NCI-H187 treated with DMSO at 0.1 percent for 48 hours (cell line): ENCODE measurements at places on chromosomes 2 and 18.

DNA sequence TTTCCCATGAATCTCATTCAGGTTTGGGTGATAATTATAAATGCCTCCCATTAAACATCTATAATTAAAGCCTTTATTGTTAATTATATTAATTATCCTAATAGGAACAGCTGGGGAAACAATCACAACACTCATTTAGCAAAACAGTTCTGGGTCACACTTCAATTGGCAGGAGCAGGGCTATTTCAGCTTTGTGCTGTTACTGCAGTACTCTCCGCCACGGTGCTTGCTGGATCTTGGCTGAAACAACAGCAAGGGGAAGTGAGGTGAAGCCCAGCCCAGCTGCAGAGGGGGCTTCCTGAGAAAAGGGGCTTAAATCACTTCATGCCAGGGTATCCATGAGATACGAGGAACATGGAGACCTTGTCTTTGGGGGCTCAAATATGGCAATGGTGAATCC, 79.5 kb upstream of the SOX11 start:
- no peak for DNase-seq

- no peak for DNase-seq
Observed at GRCh38 chr2:8767324-8767723, 70.1 kb downstream of the KIDINS220 start.

DNA sequence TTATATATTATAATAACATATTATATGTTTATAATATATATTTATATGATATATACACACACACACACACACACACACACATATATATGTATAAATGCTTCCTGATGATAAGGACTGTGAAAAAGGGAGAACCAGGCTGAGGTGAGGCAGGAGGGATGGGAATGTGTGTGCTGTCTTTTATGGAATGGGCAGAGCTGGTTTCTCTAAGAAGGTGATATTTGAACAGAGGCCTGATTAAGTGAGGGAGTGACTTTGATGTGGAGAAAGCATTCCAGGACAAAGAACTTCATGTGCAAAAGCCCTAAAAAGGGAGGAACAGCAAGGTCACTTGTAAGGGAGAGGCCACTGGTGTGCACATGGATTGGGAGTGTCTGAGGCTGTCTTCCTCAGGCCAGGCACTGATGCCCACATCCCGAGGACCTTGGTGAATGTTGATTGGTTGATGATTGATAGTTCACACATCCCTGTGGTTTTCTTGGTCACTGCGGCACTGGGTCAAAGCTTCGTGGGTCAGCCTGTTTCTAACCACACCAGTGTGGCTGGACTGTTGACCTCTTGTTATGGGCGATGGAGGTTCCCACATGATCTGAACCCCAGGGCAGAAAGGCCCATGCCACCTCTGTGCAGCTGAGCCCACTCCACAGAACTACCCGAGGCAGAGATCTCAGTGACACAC, 196.9 kb downstream of the MYCN start:
- no peak for DNase-seq

DNA sequence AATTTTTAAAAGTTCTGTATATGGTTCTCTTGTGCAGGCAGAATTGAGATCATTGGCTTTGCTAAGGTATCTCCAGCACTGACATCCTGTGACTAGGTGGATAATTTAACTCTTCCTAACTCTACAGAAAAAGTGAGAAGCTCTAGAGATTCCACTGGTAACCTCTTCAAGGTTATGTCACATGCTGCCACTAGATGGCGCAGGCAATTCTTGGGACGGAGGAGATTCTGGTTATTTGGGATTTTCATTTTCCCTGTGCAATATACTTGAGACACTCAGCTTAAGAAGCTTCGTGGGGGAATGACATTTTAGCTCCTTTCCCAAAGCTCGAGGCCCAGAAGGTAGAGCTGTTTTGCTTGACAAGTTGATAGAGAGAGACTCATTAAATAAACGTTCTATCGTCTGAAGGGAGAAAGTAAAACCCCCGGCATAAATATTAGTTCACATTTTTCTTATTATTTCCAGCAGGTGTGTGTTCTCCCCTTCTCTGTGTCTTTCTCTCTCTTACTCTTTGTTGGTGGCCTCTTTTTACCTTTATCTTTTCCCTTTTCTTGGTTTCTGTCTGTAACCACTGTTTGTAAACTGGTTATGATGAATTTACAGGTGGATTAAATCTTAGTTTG, 26.6 kb upstream of the LANCL1 start:
- no peak for DNase-seq

- DNase-seq = no peak
Observed at GRCh38 chr2:99545066-99545465, 55.2 kb upstream of the REV1 start.

DNA sequence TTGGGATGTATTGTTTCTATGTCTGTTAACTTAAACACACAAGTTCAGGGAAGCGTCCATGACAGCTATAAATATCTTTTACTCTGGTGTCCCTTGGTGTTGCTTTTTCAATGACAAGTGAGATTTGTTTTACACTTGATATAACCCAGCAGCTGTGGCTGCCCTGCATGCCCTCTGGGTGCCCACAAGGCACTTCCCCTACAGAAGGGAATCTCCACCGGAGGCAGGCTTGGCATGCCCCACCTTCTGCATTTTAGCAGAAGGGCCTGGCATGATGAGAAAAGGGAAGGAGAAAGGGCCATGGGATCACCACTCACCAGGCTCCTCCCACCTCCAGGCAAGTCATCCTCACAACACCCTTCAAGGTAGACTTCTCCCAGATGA, 68.7 kb downstream of the TMEM247 start:
- DNase-seq = no peak

- no peak for DNase-seq
Observed at GRCh38 chr2:227098162-227098515, 65.9 kb downstream of the COL4A4 start.

- DNase-seq = no peak
Observed at GRCh38 chr2:10658041-10658913, 31.5 kb downstream of the NOL10 start.

- no peak for DNase-seq
Observed at GRCh38 chr2:23533338-23533695, 148.3 kb downstream of the KLHL29 start.

- DNase-seq = no peak
Observed at GRCh38 chr2:70523996-70524965, 29.3 kb downstream of the TGFA start.

GRCh38 chr18:36075862-36076587, 8.7 kb upstream of the RPRD1A start:
- DNase-seq = peak; percentile 56

DNA sequence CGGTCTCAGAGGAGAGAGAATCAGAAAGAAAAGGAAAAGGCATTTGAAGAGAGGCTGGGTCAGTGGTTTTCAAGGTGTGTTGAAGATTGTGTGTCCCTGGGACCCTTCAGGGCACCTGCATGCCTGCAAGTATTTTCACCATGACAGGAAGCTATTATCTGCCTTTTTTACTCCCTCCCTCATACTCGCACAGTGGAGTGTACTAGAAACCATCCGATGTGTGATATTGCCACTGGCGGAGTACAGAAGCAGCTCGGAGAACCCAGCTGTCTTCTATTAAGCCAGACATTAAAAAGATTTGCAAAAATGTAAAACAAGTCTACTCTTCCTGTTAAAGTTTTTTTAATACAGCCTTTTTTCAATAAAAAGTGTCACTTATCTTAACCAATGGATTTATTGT, 33.7 kb upstream of the RFX8 start:
- DNase-seq = no peak

GRCh38 chr2:31274401-31275075, 40.6 kb downstream of the EHD3 start:
- no peak for DNase-seq

DNA sequence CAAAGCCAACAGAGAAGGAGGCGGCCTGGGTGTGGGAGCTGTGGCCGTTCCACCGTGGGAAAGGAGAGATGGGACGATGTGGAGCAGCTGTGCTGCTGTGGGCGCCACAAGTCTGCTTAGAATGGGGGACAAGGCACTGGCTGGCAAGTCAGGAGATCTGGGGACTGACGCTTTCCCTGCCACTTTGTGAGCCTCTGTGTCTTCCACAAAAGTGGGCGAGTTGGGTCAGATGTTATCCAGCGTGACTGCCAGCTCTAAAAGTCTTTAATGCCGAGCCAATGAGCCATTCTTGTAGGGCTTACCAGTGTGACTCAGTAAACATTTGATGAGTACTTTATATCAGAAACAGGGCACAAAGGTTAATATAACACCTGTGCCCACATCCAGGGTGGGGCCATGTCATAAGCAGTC, 113.6 kb upstream of the MGAT5 start:
- DNase-seq = no peak

- peak; percentile 38 for DNase-seq
Observed at GRCh38 chr2:177625744-177626650, 233.4 kb downstream of the AGPS start.

GRCh38 chr2:58130238-58130637, 83.6 kb downstream of the VRK2 start:
- DNase-seq = no peak

GRCh38 chr18:69209761-69210160, 190.9 kb upstream of the DOK6 start:
- no peak for DNase-seq

DNA sequence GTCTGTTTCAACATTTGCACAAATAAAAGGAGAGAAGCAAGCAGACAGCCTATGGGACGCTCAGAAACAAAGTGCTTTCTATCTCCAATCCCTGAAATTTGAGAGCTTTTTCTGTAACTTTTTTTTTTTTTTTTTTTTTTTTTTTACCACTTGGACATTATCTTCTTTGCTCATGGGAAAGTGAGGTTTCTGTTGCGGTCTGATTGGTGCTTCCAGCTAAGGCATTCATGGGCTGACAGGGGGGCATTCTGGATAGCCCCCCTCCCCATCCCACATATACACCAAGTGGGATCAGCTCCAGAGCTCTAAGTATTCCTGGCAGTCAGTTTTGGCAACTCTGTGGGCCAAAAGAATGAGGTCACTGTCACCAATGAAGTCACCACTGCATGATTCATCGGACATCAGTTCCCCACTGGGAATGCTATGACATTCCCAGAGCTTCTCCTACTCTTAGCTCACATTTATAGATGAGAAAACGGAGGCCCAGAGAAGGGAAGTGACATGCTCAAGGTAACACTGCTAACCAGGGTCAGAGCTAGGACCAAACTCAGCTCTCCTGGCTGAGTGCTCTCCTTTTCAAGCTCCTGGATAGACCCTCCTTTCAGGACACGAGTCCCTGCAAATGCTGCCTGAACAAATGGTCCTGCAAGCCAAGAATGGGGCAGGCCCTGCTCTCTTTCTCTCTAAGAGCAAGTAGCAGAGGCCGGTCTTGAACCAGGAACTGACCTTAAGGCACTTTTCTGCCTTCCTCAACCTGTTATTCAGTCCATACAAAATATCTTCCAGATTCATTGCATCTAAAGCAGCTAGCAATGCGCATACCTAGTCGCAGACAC, 61.3 kb downstream of the TMEM247 start:
- no peak for DNase-seq

GRCh38 chr2:204695506-204695905, 150.2 kb downstream of the PARD3B start:
- no peak for DNase-seq

DNA sequence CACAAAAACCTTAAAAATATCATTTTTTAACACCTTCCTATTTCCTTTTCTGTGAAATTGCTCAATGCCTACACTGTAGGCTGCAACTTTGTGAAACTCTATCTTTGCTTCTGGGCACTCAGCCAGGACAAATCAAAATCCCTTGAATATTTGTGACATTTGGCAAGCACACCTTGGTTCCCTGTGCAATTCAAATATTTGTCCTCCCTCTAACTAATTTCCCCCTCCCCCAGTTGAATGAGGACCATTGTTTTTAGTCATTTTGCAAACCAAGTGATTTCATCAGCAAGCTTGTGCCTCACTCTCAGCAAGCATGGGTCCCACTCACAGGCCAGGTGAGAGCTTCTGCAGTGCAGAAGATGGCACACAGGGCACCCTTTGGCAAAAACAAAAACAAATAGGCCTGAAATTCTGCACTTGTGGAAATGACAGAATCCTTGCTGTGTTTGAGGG, 541.5 kb downstream of the CNTNAP5 start:
- DNase-seq = no peak

DNA sequence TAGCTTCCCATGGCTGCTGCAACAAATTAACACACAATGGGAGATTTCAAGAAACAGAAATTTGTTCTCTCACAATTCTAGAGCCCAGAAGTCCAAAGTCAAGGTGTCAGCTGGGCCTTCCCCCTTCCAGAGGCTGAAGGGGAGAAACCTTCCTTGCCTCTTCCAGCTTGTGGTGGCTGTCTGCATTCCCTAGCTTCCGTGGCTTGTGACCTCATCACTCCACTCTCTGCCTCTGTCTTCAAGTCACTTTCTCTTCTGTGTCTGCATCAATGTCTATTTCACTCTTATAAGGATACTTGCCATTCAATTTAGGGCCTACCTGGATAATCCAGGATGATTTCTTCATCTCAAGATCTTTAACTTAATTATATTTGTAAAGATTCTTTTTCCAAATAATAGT, 16.8 kb upstream of the SRBD1 start:
- DNase-seq = no peak

DNA sequence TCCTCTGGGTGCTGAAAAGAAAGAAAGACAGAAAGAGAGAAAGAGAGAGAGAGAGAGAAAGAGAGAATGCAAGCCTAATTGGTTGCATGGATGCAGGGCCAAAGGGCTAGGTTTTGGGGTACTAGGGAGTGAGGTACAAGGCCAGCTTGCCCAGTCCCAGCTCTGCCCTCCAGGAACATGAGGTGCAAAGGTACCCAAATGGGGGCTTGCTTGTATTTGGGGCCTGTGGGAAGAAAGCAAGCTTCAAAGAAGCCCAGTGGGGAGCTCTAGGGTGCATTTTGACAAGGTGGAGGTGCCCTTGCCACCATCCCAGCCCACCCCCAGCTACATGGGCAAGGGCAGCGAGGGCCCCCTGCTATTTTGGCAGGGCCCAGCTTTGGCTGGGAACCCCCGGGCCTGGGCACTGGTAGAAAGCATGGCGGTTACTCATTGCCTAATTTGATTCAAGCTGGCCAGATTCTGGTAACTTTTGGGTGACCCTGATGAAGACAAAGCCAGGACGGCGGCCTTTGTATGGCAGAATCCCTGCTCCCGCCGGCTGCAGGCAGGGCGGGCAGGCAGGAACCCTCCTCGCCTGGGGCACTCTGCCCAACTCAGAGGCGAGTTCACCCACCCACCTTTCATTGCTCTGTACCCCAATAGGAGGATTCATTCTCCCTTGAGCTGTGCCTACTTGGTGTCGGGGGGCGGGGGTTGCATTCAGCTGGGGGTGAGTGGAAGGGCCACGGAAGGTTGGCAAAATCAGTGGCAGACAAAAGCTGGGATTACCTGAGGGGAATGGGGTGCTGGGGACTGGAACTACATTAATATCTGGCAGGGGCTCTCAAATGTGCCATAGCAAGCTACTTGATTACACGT, 537 bp upstream of the HOXD4 start:
- no peak for DNase-seq

DNA sequence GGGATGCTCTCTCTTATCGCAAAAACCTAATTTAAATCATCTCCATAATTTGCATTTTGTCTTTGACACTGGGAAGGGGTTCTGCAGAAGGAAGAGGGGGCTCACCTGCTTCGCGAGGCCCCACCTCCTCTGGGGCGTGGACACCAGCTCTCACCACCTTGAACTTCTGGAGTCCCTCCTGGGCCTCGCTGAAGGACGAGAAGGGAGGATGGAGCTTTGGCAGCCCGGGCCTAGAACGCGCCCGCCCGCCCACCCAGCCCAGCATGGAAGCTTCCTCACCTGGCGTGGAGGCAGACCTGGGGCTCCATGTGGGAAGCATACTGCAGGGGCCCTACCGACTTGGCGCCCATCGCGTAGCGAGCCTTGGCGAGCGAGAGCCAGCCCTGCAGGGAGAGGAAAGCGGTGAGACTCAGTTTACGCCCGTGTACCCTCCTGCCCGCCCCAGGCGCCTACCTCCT, 1.1 kb upstream of the IMP4 start:
- DNase-seq = no peak
